Renal pelvis (tissue), 12 donors: ENCODE measurements at places on chromosomes 2 and 18. TPM values are rescaled to one million over a fixed set of nuclear protein-coding genes. Genes with fewer than 3 reads are reported as not detected.

- DNase-seq = peak; percentile 42
Observed at GRCh38 chr2:227890495-227891079, 19.2 kb downstream of the DAW1 start.

Gene STARD6
- 0.44 TPM for polyA plus RNA-seq

Gene SLC9A4
- polyA plus RNA-seq = 5.5 TPM

DNA sequence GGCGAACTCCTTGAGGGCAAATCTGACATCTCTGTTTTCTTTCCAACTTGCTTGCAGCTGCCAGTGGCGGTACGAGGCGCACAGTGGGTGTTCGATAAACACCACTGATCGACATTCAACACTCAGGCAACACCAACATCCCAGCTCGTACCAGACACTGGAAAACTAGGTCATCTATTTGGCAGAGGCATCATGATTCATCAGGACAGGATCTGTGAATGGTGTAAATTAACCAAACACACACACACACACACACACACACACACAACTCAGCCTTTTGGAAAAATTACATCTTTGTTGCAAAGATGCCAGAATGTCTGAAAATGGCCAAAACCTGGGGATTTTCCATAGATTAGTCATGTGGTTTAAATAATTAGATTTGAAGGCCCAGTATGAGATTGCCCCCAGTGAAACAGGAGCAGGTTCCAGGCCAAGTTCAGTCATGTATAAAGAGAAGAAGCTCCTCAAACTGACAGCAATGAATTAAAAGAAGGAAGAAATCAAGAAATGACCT is 150.5 kb upstream of the NCKAP5 start:
- no peak for DNase-seq

Gene PCARE
- polyA plus RNA-seq = 0.30 TPM

GRCh38 chr2:7725171-7725849 is 808.1 kb downstream of the RNF144A start:
- peak; percentile 30 for DNase-seq

Gene ALK
- 0.36 TPM for polyA plus RNA-seq

DNA sequence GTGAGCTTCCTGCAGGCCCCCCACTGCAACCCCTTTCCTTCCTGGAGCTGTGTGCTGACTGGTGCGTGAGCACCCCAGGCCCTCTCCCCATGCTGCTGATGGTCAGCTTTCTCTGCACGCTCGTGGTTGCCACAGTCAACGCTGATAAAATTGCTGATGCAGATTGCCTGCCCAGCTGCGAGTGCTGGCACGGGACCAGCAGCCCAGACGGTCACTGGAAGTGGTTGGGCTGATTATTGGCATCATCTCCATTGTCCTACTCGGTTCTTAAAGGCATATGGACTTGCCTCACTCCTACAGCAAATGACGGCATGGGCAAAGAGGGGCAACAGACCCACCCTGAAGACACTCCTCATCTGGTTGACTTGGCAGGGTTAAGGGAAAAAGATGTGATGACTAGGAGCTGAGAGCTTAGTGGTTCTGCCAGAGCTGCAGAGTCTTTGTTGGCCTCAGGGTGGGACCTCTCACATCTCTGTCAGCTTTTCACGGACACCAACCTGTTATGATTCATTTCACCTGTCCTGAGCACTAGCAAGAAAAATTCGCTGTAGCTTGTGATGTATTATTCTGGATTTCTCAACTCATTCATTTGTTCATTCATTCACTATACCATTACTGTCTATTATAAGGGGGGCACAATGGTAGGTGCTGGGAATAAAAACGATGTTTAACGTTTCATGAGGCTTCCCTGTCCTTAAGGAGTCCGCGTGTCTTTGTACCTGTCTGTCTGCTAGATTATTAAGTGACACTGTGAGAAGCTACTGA is 38.4 kb downstream of the PAX8 start:
- no peak for DNase-seq

Gene CLEC4F
- polyA plus RNA-seq = not detected

Gene ADD2
- polyA plus RNA-seq = 7.6 TPM

- DNase-seq = no peak
Observed at GRCh38 chr2:61340242-61340641, 130.6 kb downstream of the USP34 start.

DNA sequence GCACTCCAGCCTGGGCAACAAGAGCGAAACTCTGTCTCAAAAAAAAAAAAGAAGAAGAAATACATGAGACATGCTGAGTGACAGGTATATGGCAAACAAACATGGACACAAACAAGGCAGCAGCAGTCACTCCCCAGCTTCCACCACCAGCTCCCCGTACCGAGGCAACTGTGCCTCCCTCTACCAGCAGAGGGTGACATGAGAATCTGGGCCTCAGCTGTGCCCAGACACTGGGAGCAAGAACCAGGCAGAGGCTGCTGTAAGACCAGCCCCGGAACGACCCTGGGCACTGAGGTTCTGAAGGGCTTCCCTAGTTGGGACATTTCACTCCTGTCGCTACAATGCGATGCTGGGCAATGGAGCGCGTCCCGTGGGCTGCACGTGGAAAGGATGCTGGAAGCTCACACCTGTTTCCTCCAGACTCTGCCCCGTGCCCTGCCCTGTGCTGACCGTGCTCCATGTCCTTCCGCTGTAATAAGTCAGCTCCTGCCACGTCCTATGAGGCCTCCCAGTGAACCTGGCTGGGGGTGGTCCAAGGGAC is 37.1 kb downstream of the BOK start:
- DNase-seq = no peak

Gene ADI1
- polyA plus RNA-seq = 77.0 TPM

- no peak for DNase-seq
Observed at GRCh38 chr2:215419113-215419512, 16.8 kb downstream of the FN1 start.

Gene KCNG2
- polyA plus RNA-seq = 0.33 TPM

DNA sequence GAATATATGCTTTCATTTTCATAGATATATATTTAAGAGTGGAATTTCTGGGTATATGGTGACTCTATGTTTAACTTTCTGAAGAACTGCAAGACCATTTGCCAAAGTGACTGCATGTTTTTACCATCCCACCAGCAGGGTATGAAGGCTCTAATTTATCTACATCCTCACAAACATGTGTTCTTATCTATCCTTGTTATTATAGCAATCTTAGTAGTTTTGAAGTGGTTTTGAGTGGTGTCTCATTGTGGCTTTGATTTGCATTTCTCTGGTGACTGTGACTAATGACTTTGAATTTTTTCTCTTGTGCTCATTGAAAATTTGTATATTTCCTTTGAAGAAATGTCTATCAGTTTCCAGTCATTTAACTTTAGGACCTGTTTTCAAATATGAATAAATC is 310.2 kb upstream of the NRP2 start:
- DNase-seq = no peak

- DNase-seq = no peak
Observed at GRCh38 chr2:220185766-220186305, 558.4 kb downstream of the SLC4A3 start.

DNA sequence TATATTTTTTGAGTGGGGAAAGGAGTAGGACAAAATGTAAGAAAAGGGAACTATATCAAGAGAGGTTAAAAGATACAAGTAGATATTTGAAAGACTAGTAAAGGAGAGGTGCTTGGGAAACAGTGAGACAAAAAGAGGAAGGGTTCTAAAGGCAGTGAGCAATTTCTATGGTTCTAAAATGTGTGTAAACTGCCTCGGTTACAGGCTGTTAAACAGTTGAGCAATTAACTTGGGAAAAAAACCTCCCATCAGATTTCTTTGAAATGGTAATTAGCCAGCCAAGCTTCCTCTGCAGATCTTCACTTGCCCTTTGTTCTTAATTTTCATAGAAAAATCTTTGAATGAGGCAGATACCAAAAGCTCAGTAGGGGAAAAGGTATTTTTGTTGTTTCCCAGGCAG is 238.7 kb upstream of the KCNH7 start:
- no peak for DNase-seq

Gene TRIM54
- 4.4 TPM for polyA plus RNA-seq

Gene SCN3A
- polyA plus RNA-seq = 0.44 TPM

DNA sequence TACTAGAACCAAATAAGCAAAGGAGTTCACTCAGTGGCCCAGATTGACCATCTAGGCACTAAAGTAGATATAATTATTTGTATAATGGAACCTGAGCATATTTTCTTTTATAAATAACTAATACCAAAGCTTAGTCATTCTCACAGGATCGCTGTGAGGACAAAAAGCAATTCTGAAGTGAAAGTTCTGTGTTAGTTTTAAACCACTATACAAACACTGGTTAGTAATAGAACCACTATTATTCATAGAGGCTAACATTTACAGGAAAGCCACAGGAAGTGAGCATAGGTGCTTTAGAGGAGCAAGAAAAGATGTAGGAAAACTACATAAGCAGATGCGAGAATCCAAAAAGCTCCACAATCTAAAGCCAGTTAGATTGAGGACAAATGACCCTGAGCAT is 364.7 kb downstream of the XIRP2 start:
- no peak for DNase-seq

DNA sequence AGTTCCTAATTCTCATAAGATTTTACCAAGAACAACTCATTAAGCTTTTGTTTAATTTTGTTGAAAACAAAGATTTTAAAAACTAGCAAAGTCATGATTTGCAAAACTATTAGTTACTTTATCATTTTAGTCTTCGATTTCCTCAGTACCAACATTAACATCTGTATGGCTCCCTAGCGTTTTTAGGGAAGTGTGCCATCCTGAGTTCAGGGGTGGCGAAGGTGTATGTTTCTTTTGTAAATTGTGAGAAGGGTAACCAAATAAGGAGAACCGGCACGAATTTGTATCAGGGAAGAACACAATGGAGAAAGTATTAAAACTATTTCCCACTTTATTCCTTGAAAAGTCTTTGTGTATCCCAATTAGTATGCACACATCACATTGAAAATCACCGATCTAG is 419.9 kb downstream of the DSC3 start:
- no peak for DNase-seq

DNA sequence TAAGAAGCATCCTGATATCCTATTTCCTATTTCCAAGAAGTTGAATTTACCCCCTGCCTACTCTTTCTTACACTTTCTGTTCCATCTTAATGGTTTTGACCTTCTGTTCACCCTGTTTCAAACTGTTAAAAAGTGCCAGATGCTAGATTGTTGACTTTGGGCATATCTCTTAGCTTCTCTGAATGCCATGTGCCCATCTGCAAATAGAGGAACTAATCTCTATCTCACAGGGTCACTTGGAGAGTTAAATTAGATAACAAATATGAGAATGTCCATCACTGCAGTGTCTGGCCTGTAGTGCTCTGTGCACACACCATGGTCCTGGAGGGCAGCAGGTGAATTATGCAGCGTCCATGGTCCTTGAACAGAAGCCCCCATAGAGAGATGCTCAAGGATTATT is 83.8 kb downstream of the LRATD1 start:
- DNase-seq = no peak

Gene GPR35
- polyA plus RNA-seq = 1.8 TPM

- DNase-seq = no peak
Observed at GRCh38 chr18:41690332-41691127, 264.5 kb upstream of the PIK3C3 start.

DNA sequence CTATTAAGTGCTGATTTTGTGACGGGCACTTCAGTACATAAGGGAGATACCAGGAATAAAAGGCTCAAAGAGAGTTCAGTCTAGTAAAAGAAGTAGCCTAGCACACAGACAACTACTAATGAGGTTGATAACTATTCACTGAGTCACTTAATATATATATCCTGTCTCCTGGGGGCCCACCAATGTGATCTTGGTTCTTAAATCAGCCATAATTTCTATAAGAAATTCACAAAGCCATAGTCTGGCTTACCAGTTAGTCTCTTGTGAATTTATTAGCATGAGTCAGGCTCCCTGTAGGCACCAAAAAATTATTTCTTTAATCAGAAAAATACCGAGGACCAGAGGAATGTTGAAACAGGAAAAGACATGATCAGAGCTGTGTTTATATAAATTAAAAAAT is 10.4 kb downstream of the KCNE4 start:
- DNase-seq = no peak

DNA sequence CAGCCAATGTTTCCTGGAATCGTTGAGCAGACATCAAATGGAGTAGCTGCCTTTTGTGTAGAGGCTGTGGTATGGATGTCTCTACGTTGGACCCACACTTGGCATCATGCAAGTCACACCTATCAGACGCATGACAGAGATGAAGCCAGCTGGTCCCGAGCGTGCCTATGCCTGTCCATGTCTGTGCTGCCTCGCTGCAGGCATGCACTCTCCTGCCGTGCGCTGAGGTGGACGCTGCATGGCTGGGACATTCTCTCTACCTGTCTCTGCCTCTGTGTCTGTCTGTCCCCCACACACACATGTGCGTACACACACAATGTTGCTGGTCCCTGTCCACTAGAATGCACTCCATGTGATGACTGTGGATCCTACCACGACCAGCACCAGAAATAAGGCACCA is 514.2 kb upstream of the MYT1L start:
- no peak for DNase-seq

- no peak for DNase-seq
Observed at GRCh38 chr2:31192851-31193392, 24.4 kb downstream of the CAPN14 start.

- no peak for DNase-seq
Observed at GRCh38 chr2:179561702-179562101, 297.1 kb upstream of the SESTD1 start.

Gene SCN7A
- 9.0 TPM for polyA plus RNA-seq

GRCh38 chr18:74396171-74397169 is 60.6 kb downstream of the DIPK1C start:
- no peak for DNase-seq

DNA sequence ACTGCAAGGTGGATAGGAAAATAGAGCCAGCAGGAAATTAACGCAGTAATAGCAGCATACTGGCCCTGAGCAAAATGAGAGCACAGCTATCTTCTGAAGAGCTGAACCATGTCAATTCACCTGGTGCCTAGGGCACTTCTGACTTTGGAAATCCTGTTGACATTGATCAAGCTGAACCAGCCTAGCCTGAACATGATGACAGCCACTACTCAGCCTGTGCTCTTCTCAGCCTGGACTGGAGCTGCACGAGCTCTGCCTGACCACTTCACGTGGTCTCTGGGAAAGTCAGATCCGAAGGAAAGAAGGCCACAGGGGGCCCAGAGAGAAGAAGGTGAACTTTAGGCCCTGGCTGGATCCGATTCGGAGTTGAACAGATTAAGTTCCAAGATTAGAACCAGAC is 421.9 kb downstream of the LPIN1 start:
- no peak for DNase-seq

- no peak for DNase-seq
Observed at GRCh38 chr2:209549589-209549988, 125.7 kb downstream of the MAP2 start.

DNA sequence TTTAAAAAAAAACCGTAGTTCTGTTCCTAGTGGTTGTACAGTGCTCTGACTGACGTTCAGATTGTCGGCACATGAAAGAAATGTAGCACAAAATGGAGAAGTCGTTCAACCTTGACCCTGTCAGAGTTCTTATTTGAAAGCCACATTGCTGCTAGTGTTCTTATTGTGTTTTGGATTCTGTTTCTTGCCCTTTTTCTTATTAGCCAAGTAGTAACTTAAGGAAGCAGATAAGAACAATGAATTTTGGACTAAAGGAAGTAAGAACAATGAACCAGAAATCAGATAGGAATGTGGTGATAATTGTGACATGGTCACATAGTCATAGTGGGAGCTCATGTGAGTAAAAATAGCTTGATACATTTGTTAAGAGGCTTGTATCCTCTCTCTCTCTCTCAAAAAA is 45.9 kb downstream of the RPIA start:
- peak; percentile 9 for DNase-seq

- DNase-seq = no peak
Observed at GRCh38 chr18:41871229-41872000, 83.6 kb upstream of the PIK3C3 start.

Gene POTEC
- 0.08 TPM for polyA plus RNA-seq

GRCh38 chr2:218166791-218167190 is at the start of gene CXCR1:
Gene CXCR1, minus strand, starts transcription at chr2:218166962. Its CDS starts 1,751 bp downstream, at chr2:218165211.
- no peak for DNase-seq

- no peak for DNase-seq
Observed at GRCh38 chr18:70221156-70221914, 15.8 kb upstream of the RTTN start.
